ENCODE measurements at places on chromosomes 7 and 10.

- no peak for DNase-seq
Observed at GRCh38 chr10:88911116-88911515, 31.1 kb downstream of the STAMBPL1 start.

DNA sequence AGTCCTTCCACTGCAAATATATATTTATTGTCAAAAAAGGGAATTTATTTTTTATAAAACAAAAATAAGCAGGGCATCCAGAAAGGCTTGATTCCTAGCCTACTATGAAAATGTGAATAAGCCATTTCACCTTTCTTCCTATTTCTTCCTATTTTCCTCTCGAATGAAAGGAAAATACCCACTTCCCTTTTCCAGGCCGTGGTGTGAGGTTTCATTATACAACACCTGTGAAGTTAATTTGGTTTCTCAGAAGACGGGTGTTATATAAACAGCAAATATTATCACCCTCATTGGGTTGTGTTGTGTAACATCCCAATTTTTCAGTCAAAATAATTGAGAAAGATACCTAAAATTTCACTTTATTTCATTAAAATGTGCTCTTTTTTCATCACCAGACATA lies 214.3 kb downstream of the DGKB start:
- no peak for DNase-seq

GRCh38 chr10:63273577-63273976 lies 140.4 kb downstream of the NRBF2 start:
- peak; percentile 71 for DNase-seq

GRCh38 chr10:49300140-49300974 lies 1.4 kb downstream of the C10orf71 start:
- DNase-seq: no peak

- DNase-seq: no peak
Observed at GRCh38 chr10:87054373-87055295, 34.5 kb downstream of the FAM25A start.

GRCh38 chr7:50589364-50589763 lies 24.2 kb upstream of the DDC start:
- no peak for DNase-seq

- DNase-seq: no peak
Observed at GRCh38 chr10:72426986-72427385, 72.3 kb upstream of the DNAJB12 start.

DNA sequence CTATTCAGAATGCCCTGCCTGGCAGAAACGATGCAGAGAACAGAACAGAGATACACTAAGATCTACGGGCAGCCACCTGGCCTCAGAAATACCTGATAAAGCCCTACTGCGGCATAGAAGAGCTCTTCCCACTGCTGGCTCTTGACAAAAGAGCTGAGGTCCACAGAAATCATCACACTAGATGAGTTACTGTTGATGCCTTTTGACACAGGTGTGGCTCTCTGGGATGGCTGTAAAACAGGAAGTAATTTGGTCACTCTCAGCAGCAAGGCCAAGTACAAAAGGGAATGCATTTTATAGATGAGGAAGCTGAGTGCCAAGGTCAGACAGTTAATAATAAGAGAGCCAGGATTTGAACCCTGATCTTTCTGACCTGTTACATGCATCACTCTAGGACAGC lies 35.0 kb upstream of the ACSL5 start:
- no peak for DNase-seq

DNA sequence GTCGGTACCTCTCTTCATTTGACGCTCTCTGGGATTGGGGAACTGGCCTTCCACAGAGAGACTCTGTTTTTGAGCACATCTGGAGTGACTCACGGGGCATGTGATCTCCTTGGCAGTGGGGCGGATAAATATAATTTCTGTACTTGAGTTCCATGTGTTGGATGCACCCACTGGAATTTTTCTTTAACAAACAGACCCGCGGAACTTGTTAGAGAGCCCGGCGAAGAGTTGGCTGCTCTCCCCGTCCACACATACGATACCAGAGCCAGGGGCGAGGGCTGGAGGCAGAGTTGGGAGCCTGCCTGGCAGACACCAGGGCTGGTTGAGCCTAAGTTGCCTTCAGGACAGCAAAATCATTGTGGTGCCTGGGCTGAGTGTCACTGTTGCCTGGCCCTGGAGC lies at the start of gene FAM180A:
Gene FAM180A (minus strand): TSS at position 44 of the 400 bp plus-strand sequence. CDS start 233 bp downstream, outside the sequence.
- no peak for DNase-seq

GRCh38 chr10:8998751-8999150 lies 944.3 kb downstream of the GATA3 start:
- no peak for DNase-seq

All from central memory CD4-positive, alpha-beta T cell (primary cell).